ENCODE measurements at places on chromosomes 2 and 18. TPM values are rescaled to one million over a fixed set of nuclear protein-coding genes. Genes with fewer than 3 reads are reported as not detected.

The CEP192 gene
- total RNA-seq: 8.6 TPM

The DIPK1C gene
- not detected for total RNA-seq

The PLEK gene
- not detected for total RNA-seq

The DCDC2C gene
- total RNA-seq: 0.26 TPM

The PIAS2 gene
- 11.4 TPM for total RNA-seq

The LRRTM1 gene
- total RNA-seq: not detected

The EGR4 gene
- total RNA-seq: 0.19 TPM

The SOX11 gene
- not detected for total RNA-seq

The HTR2B gene
- total RNA-seq: not detected

The SP140L gene
- total RNA-seq: 3.0 TPM

The ANKRD36C gene
- 3.5 TPM for total RNA-seq

The PLA2R1 gene
- 2.2 TPM for total RNA-seq

The ONECUT2 gene
- 0.68 TPM for total RNA-seq

The IL36G gene
- not detected for total RNA-seq

The ANKRD62 gene
- not detected for total RNA-seq

The ACSL3 gene
- 184 TPM for total RNA-seq

The RDH14 gene
- total RNA-seq: 38.3 TPM

The KIAA2012 gene
- not detected for total RNA-seq

The CCDC88A gene
- 19.8 TPM for total RNA-seq

The MC5R gene
- total RNA-seq: not detected

The CELF4 gene
- not detected for total RNA-seq

The CROCC2 gene
- total RNA-seq: not detected

The CYP27C1 gene
- 4.3 TPM for total RNA-seq

The NEURL3 gene
- total RNA-seq: 0.51 TPM

The IL18R1 gene
- 1.2 TPM for total RNA-seq

The TRPM8 gene
- 0.34 TPM for total RNA-seq

The CHRND gene
- 0.09 TPM for total RNA-seq

The FEV gene
- not detected for total RNA-seq

The PLGLB1 gene
- 0.66 TPM for total RNA-seq

The TET3 gene
- 7.7 TPM for total RNA-seq

The C1GALT1C1L gene
- 2.2 TPM for total RNA-seq

The PRKAG3 gene
- total RNA-seq: not detected

The SULT1C2 gene
- total RNA-seq: 0.33 TPM

The CACNB4 gene
- total RNA-seq: 0.19 TPM

The INHA gene
- total RNA-seq: 0.42 TPM

The GAREM2 gene
- total RNA-seq: 6.4 TPM

The LIPG gene
- total RNA-seq: 0.17 TPM

The MAPRE3 gene
- total RNA-seq: 11.4 TPM

The CCDC141 gene
- total RNA-seq: not detected

The POMC gene
- not detected for total RNA-seq

The ZEB2 gene
- total RNA-seq: 9.8 TPM

The STARD6 gene
- not detected for total RNA-seq

The BIRC6 gene
- 32.0 TPM for total RNA-seq

The HOXD9 gene
- total RNA-seq: 0.82 TPM

The AQP4 gene
- total RNA-seq: not detected

The MCM6 gene
- total RNA-seq: 44.8 TPM

The SP140 gene
- not detected for total RNA-seq

The ACADL gene
- not detected for total RNA-seq

The SLC4A5 gene
- 0.34 TPM for total RNA-seq

The CFAP65 gene
- 0.22 TPM for total RNA-seq

The SLC9A2 gene
- total RNA-seq: 3.3 TPM
